Adipose tissue (tissue), 3 donors: ENCODE measurements at places on chromosomes 12 and 14. TPM values are rescaled to one million over a fixed set of nuclear protein-coding genes. Genes with fewer than 3 reads are reported as not detected.

Gene SERPINA1
- 37.5 TPM for polyA plus RNA-seq

Gene MANSC1
- 7.0 TPM for polyA plus RNA-seq

Gene ENDOU
- 0.54 TPM for polyA plus RNA-seq

Gene DLK1
- 0.92 TPM for polyA plus RNA-seq

Gene HOXC4
- polyA plus RNA-seq = 0.18 TPM

Gene ACOT4
- 6.1 TPM for polyA plus RNA-seq

Gene SSTR1
- polyA plus RNA-seq = 1.2 TPM

Gene VASH1
- polyA plus RNA-seq = 8.7 TPM

Gene RASAL1
- not detected for polyA plus RNA-seq

Gene GPRC5D
- polyA plus RNA-seq = 0.15 TPM

Gene SLC38A1
- polyA plus RNA-seq = 2.6 TPM

Gene ZBTB39
- polyA plus RNA-seq = 1.2 TPM

Gene GUCY2C
- polyA plus RNA-seq = not detected

Gene RFC5
- 5.6 TPM for polyA plus RNA-seq

Gene MARS1
- 31.7 TPM for polyA plus RNA-seq

Gene SLC4A8
- polyA plus RNA-seq = 0.31 TPM

Gene DCN
- 1,769 TPM for polyA plus RNA-seq

Gene TAPBPL
- polyA plus RNA-seq = 8.0 TPM

Gene WDR20
- polyA plus RNA-seq = 8.8 TPM

Gene C12orf50
- not detected for polyA plus RNA-seq

Gene RASSF9
- polyA plus RNA-seq = 0.86 TPM

Gene A2ML1
- polyA plus RNA-seq = not detected

Gene PLCZ1
- not detected for polyA plus RNA-seq

Gene MYH6
- polyA plus RNA-seq = 0.18 TPM

Gene DIO2
- 1.3 TPM for polyA plus RNA-seq

Gene BCAT1
- 11.3 TPM for polyA plus RNA-seq

Gene PZP
- polyA plus RNA-seq = 0.09 TPM

Gene RNF212B
- polyA plus RNA-seq = 0.06 TPM

Gene TROAP
- 2.4 TPM for polyA plus RNA-seq

Gene KRT81
- not detected for polyA plus RNA-seq

Gene RESF1
- polyA plus RNA-seq = 41.9 TPM

Gene GRIP1
- 0.19 TPM for polyA plus RNA-seq

Gene PAPLN
- polyA plus RNA-seq = 3.9 TPM

Gene UBC
- polyA plus RNA-seq = 659 TPM

Gene TEX22
- 0.18 TPM for polyA plus RNA-seq

Gene GNB3
- polyA plus RNA-seq = 0.86 TPM

Gene ISM2
- not detected for polyA plus RNA-seq

Gene ABCC9
- polyA plus RNA-seq = 17.1 TPM

Gene SIRT4
- 0.93 TPM for polyA plus RNA-seq

Gene RHEBL1
- 0.53 TPM for polyA plus RNA-seq

Gene SPTB
- polyA plus RNA-seq = 1.1 TPM

Gene TAS2R14
- polyA plus RNA-seq = 0.46 TPM

Gene ASCL1
- not detected for polyA plus RNA-seq

Gene SLC2A14
- polyA plus RNA-seq = not detected

Gene NUMB
- 39.4 TPM for polyA plus RNA-seq

Gene FAM186B
- polyA plus RNA-seq = 1.7 TPM

Gene AMIGO2
- 3.6 TPM for polyA plus RNA-seq

Gene FOXM1
- 0.30 TPM for polyA plus RNA-seq

Gene RAD9B
- 0.13 TPM for polyA plus RNA-seq

Gene ASPG
- polyA plus RNA-seq = 2.0 TPM

Gene C1RL
- polyA plus RNA-seq = 40.8 TPM

Gene ACTR10
- polyA plus RNA-seq = 30.4 TPM

Gene JPH4
- polyA plus RNA-seq = 0.79 TPM

Gene DTX1
- polyA plus RNA-seq = 3.4 TPM

Gene FAIM2
- polyA plus RNA-seq = 6.0 TPM

Gene EFCAB11
- 2.8 TPM for polyA plus RNA-seq

Gene AJUBA
- 2.0 TPM for polyA plus RNA-seq

Gene VAMP1
- 3.3 TPM for polyA plus RNA-seq

Gene KCNA5
- polyA plus RNA-seq = 1.0 TPM

Gene ADAM20
- polyA plus RNA-seq = not detected
